ENCODE measurements at places on chromosomes 12 and 14.
A peak's percentile ranks its signal among the peaks of the same experiment; 100 is the strongest.

DNA sequence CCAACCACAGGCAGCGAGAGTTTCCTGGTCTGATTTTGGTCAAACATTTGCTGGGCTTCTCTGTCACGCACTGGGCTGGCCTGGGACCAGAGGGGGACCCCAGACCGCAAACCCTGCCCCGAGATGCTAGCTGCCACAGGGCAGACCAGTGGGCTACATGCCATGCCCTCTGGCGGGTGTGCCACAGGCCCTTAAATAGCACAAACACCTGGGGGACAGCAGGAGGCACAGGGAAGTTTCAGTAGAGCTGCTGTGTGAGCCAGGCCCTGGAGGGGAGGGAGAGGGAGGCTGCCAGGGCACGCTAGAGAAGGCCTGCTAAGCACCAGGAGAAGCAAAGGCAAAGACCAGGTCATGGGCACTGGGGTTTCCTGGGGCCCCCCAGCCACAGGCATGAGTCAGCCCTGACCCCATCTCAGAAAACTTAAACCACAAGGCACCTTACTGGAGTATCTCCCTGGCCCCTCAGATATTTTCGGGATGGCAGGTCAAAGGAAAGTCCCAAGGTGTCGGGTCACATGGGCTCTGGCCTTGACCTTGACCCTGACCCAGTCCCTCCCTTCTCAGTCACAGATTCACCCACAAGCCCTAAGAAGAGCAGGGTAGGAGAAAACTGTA lies 29.2 kb downstream of the ITPK1 start:
- DNase-seq, result no peak

GRCh38 chr14:101783260-101784016 lies 21.9 kb downstream of the PPP2R5C start:
- DNase-seq, result no peak

DNA sequence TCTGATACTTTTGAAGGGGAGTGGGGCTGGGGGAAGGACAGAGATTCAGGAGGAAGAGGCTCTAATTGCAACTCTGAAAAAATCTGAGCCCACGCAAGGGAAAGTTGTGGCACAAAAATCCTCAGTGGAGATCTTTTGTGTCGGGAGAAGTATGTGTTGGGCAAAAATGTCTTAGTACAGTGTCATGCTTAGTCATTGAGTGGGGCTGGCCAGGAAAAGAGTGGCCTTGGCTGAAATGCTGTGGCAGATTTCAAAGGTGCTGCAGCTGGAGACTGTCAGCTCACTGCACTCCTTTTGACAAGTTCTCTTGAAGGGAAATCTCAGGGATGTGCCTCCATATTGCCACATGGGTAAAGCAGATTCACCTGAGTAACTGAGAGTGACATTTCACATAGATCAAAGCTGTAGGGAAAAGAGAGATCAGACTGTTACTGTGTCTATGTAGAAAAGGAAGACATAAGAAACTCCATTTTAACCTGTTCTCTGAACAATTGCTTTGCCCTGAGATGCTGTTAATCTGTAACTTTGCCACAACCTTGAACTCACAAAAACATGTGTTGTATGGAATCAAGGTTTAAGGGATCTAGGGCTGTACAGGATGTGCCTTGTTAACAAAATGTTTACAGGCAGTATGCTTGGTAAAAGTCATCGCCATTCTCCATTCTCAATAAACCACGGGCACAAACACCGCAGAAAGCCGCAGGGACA lies 36.0 kb upstream of the GLIPR1 start:
- no peak for DNase-seq

GRCh38 chr14:38605193-38606114 lies 349.6 kb upstream of the CLEC14A start:
- no peak for DNase-seq

GRCh38 chr14:101318271-101318670 lies 243.0 kb upstream of the DIO3 start:
- DNase-seq, result no peak

DNA sequence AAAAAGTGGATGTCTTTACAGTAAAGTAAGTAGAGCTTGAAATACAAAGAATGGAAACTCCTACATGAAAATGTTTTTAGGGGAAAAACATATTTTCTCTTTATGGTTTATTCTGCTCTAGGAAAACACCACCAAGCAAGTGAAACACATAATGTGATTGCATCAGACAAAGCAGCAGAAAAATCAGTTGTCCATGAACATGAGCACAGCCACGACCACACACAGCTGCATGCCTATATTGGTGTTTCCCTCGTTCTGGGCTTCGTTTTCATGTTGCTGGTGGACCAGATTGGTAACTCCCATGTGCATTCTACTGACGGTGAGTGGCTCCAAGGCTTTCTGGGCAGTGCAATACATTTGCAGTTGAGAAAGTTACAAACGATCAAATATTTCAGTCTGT lies 42.6 kb upstream of the PLEKHD1 start:
- DNase-seq, result no peak

GRCh38 chr14:85063747-85064146 lies 466.2 kb upstream of the FLRT2 start:
- DNase-seq, result no peak

- no peak for DNase-seq
Measured at GRCh38 chr12:2412305-2412643, 359.5 kb downstream of the CACNA1C start.

GRCh38 chr14:22379727-22380126 lies 209.3 kb downstream of the DAD1 start:
- DNase-seq, result no peak

DNA sequence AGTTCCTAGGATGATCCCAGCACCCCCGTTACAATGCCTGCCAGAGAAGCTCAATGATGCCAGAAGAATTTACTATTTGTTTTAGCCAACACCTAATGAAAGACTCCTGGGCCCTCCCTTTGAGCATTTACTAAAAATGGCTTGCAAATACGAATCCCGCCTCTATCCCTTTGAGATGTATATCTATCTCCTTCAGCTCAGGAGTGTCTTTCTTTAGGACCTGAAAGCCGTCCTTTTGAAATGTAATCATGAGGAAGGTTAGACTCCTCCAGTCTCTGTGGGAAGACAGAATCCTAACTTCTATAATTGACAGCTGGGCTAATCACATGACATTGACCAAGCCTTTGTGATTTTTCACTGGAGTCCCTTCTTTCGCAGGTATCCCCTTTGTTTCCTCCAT lies 19.2 kb upstream of the DYNC1H1 start:
- no peak for DNase-seq

- DNase-seq, result peak; percentile 43
Measured at GRCh38 chr14:68978172-68978911, 760 bp downstream of the ACTN1 start.

GRCh38 chr14:77375164-77375950 lies 1.5 kb downstream of the TMED8 start:
- DNase-seq, result no peak

DNA sequence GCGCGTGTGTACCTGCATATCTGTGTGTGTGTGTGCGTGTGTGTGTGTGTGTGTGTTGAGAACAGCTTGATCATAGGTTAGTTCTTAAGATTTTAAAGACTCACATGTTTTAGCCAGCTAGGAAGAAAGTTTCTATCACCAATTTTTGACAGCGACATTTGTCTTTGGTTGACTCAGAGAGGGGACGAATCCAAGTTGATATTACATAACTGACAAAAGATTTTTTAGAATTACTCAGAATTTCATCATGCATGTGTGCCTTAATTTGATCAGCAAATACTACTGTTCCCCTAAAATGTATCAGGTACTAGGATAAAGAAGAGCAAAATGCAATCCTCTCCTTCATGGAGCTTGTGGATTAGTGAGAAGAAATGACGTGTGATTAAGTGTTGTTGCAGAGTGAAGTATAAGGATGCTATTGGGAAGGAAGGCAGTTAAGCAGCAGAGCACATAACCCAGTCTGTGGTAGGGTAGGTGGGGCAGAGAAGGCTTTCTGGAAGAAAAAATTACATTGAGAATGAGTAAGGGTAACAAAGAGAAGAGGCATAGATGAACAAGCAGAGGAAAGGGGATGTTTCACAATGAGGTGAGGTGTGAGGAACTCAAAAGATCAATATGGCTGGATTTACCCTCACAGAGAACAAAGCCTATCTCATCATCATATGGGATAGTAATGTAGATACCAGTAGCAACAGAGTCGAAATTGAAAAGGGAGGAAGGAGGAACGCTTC lies 77.5 kb downstream of the ELK3 start:
- no peak for DNase-seq

DNA sequence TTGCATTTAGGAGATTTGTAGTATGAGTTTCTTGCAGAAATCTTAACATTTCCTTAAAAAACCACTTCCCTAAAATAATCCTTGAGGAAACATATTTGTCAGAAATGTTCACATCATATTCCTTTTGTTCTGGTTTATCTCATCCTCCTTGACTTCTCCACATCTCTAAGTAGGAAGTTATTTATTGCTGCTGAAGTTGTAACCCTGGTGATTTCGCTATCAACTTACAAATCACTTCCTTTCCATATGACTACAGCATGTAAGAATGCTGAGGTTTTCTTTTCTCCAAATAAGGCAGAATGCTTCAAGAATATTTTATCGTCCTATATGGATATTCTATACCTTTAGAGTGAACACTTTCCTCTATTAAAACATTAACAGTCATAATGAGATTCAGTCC lies 751.7 kb downstream of the NRXN3 start:
- no peak for DNase-seq

GRCh38 chr12:105033851-105034250 lies 47.7 kb downstream of the NOPCHAP1 start:
- DNase-seq, result no peak

GRCh38 chr12:116727261-116727660 lies 10.6 kb downstream of the SPRING1 start:
- no peak for DNase-seq

DNA sequence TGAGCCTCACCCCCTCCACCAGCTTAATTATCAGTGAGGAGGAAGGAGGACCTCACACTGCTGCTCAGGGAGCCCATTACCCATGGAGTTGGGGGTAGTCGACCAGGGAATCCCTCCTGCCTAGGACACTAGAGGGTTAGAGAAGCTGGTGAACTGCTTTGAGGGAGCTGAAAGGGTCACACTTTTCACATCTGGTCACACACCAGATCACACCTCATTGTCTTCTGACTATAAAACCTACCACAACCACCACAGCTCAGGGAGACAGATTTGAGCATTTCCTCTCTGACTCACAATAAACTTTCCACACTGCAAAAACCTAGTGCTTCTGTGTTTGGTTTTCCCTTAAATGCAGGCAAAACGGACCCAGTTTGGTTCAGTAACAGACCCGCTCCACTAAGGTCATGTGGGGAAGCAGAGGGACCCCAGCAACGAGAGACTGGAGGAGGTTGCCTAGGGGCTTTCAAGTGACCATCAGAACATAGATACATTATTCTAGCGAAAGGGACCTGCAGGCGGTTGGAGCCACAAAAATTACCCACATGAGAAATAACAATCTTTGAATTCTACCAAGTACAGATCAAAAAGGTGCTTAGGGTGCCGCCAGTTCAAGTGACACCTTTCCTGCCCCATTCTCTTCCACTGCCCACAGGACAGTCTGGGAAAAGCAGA lies 151.4 kb upstream of the AVPR1A start:
- no peak for DNase-seq

DNA sequence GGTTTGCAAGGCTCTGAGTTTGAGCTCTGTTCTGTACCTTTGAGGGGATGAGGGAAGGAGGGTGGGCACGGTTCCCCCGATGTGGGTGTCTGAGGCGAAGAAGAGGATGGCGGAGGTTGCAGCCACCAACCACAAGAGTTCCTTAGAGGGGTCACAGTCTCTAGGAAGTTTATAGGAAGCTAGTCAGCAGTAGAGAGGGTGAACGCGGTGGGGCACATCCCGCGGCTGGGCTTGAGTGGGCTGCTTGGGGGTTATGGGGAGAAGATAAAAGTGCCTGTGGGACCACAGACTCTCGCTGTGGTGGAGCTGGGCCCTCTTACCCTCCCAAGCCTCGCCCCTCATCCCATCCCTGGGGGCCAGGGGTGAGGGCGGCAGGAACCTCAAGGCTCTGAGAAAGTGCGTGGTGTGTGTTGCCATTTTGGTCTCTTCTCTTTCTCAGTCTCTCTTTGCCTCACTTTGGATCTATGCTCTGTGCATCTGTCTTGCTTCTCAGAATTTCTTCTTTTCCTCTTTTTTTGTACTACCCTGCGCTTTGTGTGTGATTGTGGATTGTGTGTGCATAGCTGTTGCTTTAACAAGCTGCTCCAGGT lies 2.7 kb downstream of the CD4 start:
- DNase-seq, result no peak

DNA sequence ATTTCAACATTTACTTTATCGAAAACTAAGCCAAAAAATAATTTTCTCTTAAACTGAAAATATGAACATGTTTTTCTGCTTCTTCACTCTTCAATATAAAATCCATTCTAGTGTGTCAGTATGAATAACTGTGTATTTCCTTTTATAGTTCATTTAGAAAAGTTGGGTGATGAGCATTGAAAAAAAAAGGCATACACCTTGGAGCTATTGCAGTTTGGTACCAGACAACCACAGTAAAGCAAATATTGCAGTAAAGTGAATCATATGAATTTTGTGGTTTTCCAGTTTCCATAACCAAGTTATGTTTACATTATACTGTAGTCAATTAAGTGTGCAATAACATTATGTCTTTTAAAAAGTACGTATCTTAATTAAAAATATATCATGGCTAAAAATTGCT lies 195.0 kb upstream of the FOXG1 start:
- no peak for DNase-seq

DNA sequence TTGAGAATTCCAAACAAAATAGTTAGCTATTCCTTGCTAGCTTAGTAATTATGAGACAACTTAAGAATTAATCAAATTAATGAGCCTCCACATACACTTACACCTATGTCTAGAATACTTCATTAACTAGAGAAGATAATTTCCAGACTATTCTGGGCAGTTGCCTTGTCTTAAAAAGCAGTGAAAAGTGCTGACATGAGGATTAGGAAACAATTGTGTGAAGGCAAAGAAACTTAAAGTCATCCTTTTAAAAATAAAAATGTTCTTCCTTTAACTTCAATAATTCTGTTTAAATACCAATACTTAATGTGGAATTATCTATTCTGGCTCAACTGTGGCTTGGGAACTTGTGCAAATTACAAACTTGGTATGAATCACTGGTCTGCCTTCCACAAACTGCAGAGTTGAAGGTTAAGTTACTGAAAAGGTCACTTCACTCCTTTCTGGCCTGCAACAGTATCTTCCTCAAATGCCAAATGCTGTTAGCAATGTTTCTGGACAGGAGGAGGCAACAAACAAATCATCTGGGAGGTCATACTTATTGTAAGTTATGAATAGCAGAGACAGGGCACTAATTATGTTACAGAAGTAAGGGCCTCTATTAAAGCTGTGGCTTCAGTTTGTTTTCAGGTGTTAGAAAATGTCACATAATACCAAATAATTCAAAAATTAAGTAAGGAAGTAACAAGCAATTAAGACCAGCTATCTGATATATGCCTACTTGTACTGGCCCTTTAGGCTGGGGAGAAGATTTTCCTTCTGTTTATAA lies 19.2 kb downstream of the PPTC7 start:
- DNase-seq, result no peak

- DNase-seq, result no peak
Measured at GRCh38 chr14:50023671-50024490, 92.5 kb downstream of the VCPKMT start.

GRCh38 chr14:21558703-21559170 lies 21.1 kb downstream of the OR10G3 start:
- no peak for DNase-seq

DNA sequence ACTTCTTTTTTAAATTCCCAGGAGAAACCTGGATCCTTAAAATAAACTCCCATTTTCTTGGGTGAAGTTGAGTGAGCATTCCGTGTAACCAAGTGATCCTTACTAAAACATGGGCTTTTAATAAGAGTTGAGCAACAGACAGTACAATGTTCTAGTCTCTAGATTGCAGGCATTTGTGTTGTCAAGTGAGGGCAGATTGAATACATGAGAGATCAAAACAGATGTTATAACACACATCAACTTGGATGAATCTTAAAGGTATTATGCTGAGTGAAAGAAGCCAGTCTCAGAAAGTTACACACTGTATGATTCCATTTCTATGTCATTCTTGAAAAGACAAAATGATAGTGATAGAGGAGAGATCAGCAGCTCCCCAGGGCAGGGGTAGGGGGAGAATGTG lies 213.9 kb upstream of the CCDC196 start:
- no peak for DNase-seq

All from activated gamma-delta T cell treated with Interleukin-2 at 50 U/mL for 16 hours (primary cell).